Naive B cell (primary cell): ENCODE measurements at places on chromosomes 11 and 22. TPM values are rescaled to one million over a fixed set of nuclear protein-coding genes. Genes with fewer than 3 reads are reported as not detected.
A peak's percentile ranks its signal among the peaks of the same experiment; 100 is the strongest.

DNA sequence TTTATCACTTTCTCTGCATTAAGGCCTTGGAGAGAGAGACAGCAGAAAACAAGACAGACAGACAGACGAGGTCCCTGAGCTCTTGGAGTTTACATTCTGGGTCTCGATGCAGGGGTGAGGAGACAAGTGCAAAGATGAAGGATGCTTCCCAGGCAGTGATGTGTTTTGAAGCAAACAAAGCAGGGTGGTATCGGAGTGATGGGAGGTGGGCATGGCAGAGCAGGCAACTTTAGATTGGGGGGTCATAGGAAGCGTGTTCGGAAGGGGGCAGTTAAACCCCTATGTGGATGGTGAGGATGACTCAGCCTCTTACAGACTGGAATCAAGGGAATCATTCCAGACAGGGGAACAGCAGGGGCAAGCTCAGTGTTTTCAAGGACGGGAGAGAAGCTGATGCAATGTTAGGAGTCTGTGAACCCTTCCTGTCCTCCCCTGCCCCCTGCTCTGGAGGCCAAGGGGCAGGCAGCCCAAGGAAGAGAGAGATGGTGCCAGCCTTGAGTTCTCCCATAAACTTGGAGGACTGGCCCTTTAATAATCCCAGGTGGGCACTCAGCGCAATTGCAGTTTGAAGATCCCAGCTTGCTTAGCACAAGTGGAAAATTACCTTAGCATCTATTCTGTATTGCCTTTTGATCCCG lies 180.2 kb downstream of the CHST1 start:
- no peak overlapping the region for H3K4me3 ChIP-seq
- DNase-seq = no peak
- peaks cover 49% of the 10 kb centered on the region for H3K27me3 ChIP-seq
- H3K4me1 ChIP-seq = no peaks in the 10 kb centered on the region
- H3K36me3 ChIP-seq = no peaks in the 10 kb centered on the region
- H3K27ac ChIP-seq = peak overlapping the region; percentile 71

- peaks cover 29% of the 10 kb centered on the region for H3K4me1 ChIP-seq
- H3K27ac ChIP-seq = no peak overlapping the region
- no peak overlapping the region for H3K4me3 ChIP-seq
- no peaks in the 10 kb centered on the region for H3K27me3 ChIP-seq
- DNase-seq = no peak
Observed at GRCh38 chr11:4071325-4071724, 23.3 kb upstream of the RRM1 start.

LSP1 gene
- 433 TPM for polyA plus RNA-seq

DNA sequence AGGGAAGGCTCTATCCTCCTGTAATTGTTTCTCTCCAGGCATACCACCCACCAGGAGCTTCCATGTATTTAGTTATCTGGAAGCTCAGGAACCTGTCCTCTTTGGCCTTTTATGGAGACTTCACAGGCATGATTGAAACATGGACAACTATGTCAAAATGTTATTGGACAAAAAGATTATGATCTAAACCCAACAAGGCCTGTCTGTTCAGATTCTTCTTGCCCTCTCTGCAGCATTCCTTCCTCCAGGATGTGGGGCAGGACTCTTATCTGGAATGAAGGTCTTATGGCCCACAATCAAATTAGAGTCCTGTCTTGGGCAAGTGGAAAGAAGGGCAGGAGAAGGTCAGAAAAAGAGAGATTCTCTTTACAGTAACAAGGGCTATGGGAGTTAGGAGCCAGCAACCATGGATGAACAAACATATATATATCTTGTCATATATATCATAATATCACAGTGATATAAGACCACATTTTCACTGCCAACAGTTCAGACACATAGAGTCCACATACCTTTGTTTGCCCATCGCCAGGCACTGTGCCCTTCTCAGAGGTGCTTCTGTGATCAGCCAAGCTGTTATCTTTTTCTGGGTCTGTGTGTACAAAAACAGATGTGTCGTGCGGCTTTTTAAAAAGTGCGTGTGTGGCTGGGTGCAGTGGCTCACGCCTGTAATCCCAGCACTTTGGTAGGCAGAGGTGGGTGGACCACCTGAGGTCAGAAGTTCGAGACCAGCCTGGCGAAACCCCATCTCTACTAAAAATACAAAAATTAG lies 42.5 kb upstream of the SUSD2 start:
- DNase-seq = no peak
- peaks cover 41% of the 10 kb centered on the region for H3K4me1 ChIP-seq
- H3K27ac ChIP-seq = no peak overlapping the region

GRCh38 chr11:133656082-133656635 lies 123.9 kb upstream of the OPCML start:
- H3K36me3 ChIP-seq = no peaks in the 10 kb centered on the region
- H3K27ac ChIP-seq = no peak overlapping the region
- H3K27me3 ChIP-seq = no peaks in the 10 kb centered on the region
- H3K4me1 ChIP-seq = no peaks in the 10 kb centered on the region
- DNase-seq = no peak

PGA5 gene
- polyA plus RNA-seq = not detected

LINC01488 gene
- not detected for polyA plus RNA-seq

DNA sequence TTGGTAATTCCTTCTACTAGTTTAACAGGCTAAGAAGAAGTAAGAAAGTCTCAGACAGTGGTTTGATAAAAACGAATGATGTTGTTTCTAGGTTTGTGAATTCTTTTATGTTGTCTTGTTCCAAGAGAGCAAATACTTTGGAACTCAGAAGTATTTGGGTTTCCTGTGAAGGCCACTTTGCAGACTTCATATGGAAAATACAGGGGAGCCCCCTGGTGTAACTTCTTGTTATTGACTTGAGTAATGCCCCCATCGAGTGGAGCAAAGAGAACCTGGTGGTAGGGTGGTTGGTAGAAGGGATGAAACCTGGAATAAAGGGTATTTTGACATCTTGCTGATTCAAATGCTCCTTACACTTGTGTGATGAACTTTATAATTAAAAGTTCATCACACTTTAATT lies 40.0 kb upstream of the PTH start:
- H3K4me1 ChIP-seq = no peaks in the 10 kb centered on the region
- H3K27ac ChIP-seq = no peak overlapping the region
- no peak for DNase-seq
- peaks cover 20% of the 10 kb centered on the region for H3K36me3 ChIP-seq
- no peak overlapping the region for H3K4me3 ChIP-seq

GRCh38 chr22:21876486-21877176 lies 9.2 kb upstream of the MAPK1 start:
- H3K4me3 ChIP-seq = no peak overlapping the region
- no peaks in the 10 kb centered on the region for H3K4me1 ChIP-seq
- H3K36me3 ChIP-seq = no peaks in the 10 kb centered on the region
- no peak for DNase-seq

GRCh38 chr11:66879583-66879982 lies 22.7 kb downstream of the LRFN4 start:
- no peak overlapping the region for H3K4me3 ChIP-seq
- no peaks in the 10 kb centered on the region for H3K36me3 ChIP-seq
- peaks cover 11% of the 10 kb centered on the region for H3K27me3 ChIP-seq
- H3K27ac ChIP-seq = peak overlapping the region; percentile 85
- peaks cover 5% of the 10 kb centered on the region for H3K4me1 ChIP-seq
- no peak for DNase-seq

DNA sequence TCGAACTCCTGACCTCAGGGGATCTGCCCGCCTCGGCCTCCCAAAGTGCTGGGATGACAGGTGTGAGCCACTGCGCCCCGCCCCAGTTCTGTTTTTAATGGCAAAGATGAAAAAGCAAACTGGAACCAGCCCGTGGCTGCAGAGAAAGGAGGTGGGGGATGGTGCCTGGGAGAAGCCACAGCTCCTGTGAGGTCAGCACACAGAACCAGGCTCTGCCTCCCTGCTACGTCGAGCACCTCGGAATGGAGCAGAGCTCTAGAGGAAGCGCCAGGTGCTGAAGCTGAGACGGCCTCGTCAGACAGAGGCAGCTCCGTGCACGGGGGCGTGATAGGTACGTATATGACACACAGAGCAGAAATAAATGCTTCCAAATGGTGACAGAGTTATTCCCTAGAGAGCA lies 8.5 kb downstream of the DRD4 start:
- H3K4me1 ChIP-seq = peaks cover 2% of the 10 kb centered on the region
- H3K27ac ChIP-seq = no peak overlapping the region
- H3K27me3 ChIP-seq = peaks cover 3% of the 10 kb centered on the region
- H3K4me3 ChIP-seq = no peak overlapping the region
- no peaks in the 10 kb centered on the region for H3K36me3 ChIP-seq

SEPTIN5 gene
- polyA plus RNA-seq = 0.38 TPM

ARRB1 gene
- 0.42 TPM for polyA plus RNA-seq

GRCh38 chr22:25802018-25802417 lies 60.0 kb downstream of the MYO18B start:
- peaks cover 34% of the 10 kb centered on the region for H3K27me3 ChIP-seq
- DNase-seq = no peak

OR51E2 gene
- not detected for polyA plus RNA-seq

DNA sequence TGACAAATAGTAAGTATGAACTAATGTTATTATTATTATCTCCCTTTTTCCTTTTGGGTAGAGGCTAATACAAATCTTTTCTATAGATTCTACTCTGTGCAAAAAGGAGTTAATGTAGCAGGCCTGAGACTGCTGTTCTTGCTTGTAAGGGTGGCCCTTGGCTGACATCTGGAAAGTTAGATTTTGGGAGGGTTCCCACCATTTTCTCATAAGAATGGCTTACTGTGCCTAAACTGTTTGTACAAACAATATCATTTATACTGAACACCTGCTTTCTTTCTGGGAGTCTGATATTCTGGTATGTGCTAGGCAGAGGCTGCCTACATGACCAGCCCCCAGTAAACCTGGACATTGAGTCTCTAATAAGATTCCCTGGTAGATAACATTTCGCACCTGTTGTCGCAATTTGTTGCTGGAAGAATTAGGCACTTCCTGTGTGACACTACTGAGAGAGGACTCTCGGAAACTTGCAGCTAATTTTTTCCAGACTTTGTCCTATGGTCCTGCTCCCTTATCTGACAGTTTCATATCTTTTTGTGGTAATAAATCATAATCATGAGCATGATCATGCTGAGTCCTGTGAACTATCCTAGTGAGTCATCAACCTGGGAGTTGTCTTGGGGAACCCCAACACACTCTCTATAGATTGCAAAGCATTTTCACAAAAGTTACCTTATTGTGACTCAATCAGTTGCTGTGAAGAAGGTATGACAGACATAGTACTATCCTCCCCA lies 257.7 kb upstream of the CCDC90B start:
- no peak overlapping the region for H3K4me3 ChIP-seq
- H3K27me3 ChIP-seq = peaks cover 29% of the 10 kb centered on the region
- no peak for DNase-seq
- no peaks in the 10 kb centered on the region for H3K4me1 ChIP-seq
- H3K36me3 ChIP-seq = no peaks in the 10 kb centered on the region
